Activated CD4-positive, alpha-beta T cell treated with anti-CD3 and anti-CD28 coated beads, Interleukin-2, amount 10 ng/mL, durations not matched to agents 7 days and 5 days (primary cell): ENCODE measurements at places on chromosomes 7 and 10. TPM values are rescaled to one million over a fixed set of nuclear protein-coding genes. Genes with fewer than 3 reads are reported as not detected.

CLRN3 gene
- not detected for total RNA-seq

SP8 gene
- total RNA-seq, result not detected

KIF5B gene
- total RNA-seq, result 61.3 TPM

PPP1R3A gene
- not detected for total RNA-seq

UNCX gene
- not detected for total RNA-seq

TAS2R41 gene
- total RNA-seq, result not detected

CUZD1 gene
- total RNA-seq, result 3.4 TPM

NPY gene
- not detected for total RNA-seq

LAMTOR4 gene
- total RNA-seq, result 124 TPM

SSC4D gene
- 0.32 TPM for total RNA-seq

HECW1 gene
- total RNA-seq, result not detected

PPP1R3C gene
- total RNA-seq, result not detected

NPFFR1 gene
- total RNA-seq, result not detected

HMX2 gene
- total RNA-seq, result not detected

RGR gene
- not detected for total RNA-seq

CYP2C8 gene
- not detected for total RNA-seq

SPDYE1 gene
- not detected for total RNA-seq

EEPD1 gene
- 13.8 TPM for total RNA-seq

NODAL gene
- total RNA-seq, result not detected

INSYN2A gene
- not detected for total RNA-seq

FAM25C gene
- total RNA-seq, result not detected

PILRA gene
- 2.7 TPM for total RNA-seq

LIPJ gene
- not detected for total RNA-seq

SEC31B gene
- total RNA-seq, result 208 TPM

PLEKHS1 gene
- 0.10 TPM for total RNA-seq

AKR1C1 gene
- total RNA-seq, result 1.1 TPM

RET gene
- 0.10 TPM for total RNA-seq

MMD2 gene
- total RNA-seq, result not detected

STRIP2 gene
- total RNA-seq, result 12.1 TPM

C10orf62 gene
- total RNA-seq, result not detected

CRYGN gene
- total RNA-seq, result 0.25 TPM

ZNF804B gene
- total RNA-seq, result not detected

MACC1 gene
- 0.06 TPM for total RNA-seq

GALNT17 gene
- not detected for total RNA-seq

CNNM1 gene
- total RNA-seq, result 0.54 TPM

ZNF33B gene
- 32.9 TPM for total RNA-seq

HTR5A gene
- not detected for total RNA-seq

CEP55 gene
- 77.5 TPM for total RNA-seq

MOGAT3 gene
- not detected for total RNA-seq

OR2A5 gene
- not detected for total RNA-seq

BLNK gene
- total RNA-seq, result not detected

DDC gene
- not detected for total RNA-seq

ZFAND4 gene
- 18.5 TPM for total RNA-seq

RBP4 gene
- total RNA-seq, result not detected

DGKI gene
- 0.06 TPM for total RNA-seq

SLC18A3 gene
- total RNA-seq, result not detected

HOXA3 gene
- total RNA-seq, result not detected

MTG1 gene
- total RNA-seq, result 56.1 TPM

ADRB1 gene
- total RNA-seq, result not detected

CXCL12 gene
- total RNA-seq, result not detected

WNT2 gene
- not detected for total RNA-seq

FAM25G gene
- total RNA-seq, result not detected

MYL10 gene
- total RNA-seq, result not detected

ZNF680 gene
- total RNA-seq, result 13.5 TPM

PIK3AP1 gene
- total RNA-seq, result 0.72 TPM

PTEN gene
- 93.9 TPM for total RNA-seq

LEP gene
- not detected for total RNA-seq
